ENCODE measurements at places on chromosomes 3 and 15.

- DNase-seq, result no peak
Observed at GRCh38 chr3:17642474-17642873, 100.0 kb downstream of the TBC1D5 start.

DNA sequence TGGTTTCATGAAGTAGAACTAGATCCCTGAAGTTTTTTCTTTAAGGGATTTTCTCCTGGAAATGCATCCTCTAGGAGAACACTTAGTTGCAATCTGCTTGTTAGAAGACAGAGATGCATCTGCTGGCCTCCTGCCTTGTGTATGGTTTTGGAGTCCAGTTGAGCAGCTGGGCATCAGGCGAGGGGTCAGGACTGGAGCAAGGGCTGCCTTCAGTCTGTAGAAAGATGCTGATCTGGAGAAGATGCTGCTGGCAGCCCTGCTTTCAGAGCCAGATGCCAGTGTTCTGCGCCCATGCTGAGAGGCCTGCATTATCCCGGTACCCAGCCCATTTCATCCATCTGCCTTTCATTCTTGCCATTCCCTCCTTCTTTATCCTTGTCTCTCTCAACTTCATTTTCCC is 77.4 kb downstream of the CHCHD6 start:
- DNase-seq, result no peak

DNA sequence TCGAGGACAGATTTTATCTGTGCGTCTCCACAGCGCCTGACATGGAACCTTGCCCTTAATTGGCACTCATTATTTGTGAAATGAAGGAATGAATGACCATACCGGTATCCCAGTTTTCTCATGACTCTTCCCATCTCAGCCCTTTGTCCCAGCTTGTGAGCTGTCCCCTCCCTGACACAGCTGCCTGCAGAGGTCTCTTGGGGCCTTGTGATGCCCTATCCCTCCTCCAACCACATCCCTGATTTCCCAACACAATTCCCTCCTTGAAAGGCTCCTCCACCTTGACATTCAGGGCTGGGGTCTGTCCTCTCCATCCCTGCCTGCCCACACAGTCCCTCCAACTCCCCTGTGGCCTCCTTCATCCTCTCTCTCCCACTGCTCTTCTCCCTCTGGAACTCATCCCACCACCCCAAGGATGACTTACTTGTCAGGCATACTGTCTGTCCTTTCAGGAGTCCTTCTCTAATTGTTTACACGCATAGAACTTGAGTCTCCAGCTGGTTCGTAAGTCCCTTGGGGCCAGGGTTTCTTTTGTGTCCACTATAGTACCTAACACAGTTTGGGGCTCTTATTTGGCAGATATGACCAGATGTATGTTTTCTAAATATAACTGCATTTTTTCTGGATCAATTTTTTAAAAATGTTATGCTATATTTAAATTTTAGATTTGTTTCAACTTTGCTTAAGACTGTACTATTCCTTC is 35.6 kb upstream of the FILIP1L start:
- DNase-seq, result no peak

DNA sequence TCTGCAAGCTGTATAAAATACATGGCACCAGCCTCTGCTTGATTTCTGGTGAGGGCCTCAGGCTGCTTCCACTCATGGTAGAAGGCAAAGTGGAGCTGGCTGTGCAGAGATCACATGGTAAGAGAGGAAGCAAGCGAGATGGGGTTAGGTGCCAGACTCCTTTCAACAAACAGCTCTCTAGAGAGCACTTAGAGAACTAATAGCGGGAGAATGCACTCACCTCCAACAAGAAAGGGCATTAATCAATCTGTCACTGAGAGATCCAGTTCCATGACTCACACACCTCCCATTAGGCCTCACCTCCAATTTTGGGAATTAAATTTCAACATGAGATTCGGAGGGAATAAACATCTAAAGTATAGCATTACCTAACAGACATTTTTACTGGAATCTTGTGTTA is 644.1 kb upstream of the ARRDC4 start:
- no peak for DNase-seq

DNA sequence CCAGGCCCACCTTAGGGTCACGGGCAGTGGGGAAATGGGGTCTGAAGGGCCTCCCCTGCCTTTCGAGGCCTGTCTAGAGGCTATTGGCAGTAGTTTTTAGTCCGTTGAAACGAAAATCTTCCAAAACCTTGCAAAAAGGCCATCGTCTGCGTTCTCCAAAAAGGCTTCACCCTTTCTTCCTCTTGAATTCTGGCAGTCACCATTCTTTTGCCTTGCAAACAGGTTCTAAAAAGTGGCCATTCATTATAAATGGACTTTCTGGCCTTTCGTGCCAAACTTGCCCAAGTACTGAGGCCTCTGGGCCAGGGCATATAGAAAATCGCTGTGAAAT is 367 bp upstream of the TARS3 start:
- no peak for DNase-seq

DNA sequence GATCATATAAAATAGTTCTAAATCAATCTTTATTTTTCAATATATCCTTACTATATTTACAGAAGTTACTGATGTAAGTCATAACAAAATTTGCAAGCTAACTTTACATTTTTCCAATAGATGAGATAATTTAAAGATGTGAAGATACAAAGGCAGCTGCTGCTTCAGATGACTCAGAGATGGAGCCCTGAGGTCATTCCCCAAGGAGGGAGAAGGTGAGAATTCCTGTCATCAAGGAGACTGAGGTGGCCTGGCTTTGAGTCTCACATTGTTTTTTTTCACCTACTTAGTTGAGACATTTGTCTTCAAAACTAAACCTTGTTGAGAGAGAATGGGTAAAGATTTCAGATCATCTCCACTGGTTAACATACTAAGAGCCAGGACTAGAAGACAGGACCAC is 3.9 kb upstream of the SAMD7 start:
- DNase-seq, result no peak

- no peak for DNase-seq
Observed at GRCh38 chr3:61559136-61559731, 2.1 kb upstream of the PTPRG start.

DNA sequence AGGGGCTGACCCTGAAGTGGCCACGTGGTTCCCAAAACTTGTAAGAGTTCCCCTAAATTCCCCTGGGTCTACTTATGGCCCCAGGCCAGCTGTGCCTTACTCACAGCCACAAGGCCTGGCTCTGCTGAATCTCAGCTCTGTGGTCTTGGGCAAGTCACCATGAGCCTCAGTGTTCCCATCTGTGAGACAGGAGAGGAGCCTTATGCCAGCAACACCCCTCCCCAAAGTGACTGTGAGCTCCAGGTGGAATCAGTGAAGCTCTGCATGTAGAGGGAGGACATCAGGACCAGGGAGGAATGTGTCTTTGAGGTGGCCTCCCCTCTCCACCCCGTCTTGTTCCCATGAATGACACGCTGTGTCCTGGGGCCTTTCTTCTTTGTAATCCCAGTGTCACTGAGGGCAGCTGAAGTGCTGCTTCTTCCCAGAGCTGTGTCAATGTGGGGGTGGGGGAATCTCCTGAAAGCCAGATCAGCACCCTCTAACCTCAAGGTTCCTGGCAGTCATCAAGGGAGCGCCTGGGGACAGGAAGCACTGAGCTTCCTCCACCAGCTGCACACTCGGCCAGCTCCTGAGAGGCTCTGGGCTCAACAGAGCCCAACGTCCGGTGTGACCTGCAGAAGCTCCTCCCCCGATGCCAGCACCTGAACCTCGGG is 258.9 kb downstream of the UACA start:
- DNase-seq, result no peak

DNA sequence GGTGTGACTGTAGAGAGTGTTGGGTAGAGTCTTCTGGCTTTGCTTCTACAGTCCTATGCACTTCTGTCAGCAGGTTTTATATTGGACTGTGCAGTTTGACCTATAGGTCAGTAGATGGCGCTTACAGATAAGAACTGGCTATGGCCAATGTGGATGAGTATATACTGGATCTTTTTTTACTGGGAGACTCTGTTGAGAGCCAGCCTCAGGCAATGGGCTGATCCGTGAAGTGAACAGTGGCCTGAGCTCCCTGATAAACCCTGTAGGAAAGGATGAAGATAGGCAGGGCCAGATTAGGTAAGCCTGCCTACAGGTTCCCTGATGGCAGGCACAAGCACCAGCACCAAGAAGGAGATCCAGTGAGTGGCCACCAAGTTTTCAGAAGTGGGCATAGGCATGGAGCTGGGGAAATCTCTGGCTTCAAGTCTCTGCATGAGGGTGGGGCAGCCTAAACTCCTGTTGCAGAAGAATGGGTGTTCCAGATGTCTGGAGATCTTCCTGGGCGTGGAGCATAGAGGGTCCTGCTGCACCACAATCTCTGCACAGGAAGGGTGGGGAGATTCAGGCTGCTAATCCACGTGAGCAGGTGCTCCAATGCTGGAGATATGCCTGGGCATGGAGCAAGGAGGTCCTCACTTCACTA is 326.0 kb upstream of the SGO1 start:
- peak; percentile 54 for DNase-seq

DNA sequence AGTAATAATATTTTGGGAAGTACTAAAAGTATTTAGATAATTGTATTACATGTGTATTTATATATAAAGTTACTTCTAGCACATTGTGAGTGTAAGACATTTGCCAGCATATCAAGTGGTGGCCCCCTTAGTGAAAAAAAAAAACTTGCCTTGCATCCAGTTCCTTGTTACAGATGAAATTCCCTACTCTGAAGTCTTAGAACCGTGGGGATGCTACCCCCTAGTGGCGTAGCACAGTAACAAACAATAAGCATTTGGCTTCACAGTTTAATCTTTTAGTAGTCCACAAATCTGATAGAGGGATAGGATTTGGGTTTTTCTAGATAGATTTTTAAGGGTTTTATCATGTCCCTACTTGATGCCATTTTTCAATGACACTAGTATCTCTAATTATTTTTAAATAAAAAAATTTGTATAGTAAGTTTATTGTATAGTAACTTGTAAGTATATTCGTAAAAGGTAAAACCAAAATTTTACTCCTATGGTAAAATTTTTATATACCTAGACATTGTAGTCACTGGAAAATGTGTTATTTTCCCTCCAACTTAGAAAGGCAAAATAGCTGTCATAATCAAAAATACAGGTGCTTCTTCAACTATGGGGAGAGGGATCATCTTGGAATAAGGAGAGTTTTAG is 14.3 kb downstream of the SMC4 start:
- DNase-seq, result peak; percentile 83

DNA sequence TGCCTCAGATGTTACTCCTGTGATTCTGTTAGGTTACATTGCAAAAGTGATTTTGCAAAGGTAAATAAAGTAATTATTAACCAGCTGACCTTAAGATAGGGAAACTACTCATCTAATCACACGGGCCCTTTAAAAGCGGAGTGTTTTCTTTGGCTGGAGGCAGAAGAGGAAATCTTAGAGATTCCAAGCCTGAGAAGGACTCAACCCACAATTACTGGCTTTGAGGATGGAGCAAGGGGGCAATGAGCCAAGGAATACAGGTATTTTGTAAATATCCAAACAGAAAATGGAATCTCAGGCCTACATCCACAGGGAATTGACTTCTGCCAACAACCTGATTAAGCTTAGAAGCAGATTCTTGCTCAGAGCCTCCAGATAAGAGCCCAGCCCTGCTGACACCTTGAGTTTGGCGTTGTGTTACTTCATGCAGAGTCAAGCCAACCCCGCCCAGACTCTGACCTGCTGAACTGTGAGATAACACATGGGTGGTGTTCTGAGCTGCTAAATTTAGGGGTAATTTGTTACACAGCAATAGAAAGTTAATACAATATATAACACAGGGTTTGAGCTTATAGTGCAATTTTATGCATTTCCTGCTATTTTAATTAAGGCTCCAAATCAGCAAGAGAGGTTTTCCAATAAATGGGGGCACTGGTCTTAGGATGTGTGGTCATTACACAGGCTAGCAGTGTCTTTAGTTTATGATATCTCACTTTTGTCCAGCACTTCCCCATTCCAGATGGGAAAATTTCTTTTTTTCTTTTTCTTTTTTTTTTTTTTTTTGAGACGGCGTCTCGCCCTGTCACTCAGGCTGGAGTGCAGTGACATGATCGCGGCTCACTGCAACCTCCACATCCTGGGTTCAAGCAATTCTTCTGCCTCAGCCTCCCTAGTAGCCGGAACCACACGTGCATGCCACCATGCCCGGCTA is 19.5 kb downstream of the NFKBIZ start:
- no peak for DNase-seq

GRCh38 chr3:179546814-179547241 is 15.9 kb upstream of the ACTL6A start:
- no peak for DNase-seq
